ENCODE measurements at places on chromosomes 11 and 22.

DNA sequence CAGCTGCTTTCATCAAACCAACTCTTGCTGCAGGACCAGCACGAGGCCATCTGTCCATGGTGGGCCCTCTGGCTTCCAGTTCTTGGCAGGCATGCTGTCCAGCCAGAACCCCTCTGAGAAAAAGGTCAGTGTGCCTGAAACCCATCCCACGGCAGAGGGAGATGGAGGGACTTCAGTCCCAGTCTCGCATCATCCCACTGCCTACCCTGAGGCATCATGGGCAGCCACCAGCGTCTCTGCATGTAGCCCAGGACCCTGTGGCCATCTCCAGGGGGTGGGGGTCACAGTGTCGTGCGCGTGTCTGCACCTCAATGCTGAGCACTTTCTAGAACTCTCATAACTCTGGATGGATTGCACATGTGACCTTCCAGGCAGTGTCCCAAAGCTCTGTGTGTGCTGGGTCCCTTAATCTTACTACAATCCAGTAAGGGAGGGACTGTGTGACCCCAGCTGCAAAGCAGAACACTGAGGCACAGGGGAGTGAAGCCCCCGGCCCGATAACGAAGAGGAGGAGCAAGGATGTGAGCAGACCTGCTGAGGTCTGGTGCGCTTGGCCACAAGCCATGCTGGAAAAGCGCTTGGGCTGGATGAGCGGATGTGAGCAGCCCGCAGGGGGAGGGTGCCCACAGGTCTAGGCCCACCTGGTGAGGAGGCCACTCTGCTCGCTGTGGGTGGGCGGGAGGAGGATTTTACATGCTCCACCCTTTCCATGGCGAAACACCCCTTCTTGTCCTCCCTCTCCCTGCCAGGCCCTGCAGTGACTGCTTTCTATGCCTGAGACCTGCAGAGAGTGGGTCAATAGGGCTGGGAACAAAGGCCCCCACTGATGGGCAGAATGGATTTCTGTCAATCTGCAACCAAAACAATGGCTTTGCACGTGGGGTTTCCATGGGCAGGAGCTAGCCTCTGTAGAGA lies 1401.0 kb downstream of the BRD1 start:
- no peak for DNase-seq

GRCh38 chr22:42116848-42117424 lies 13.7 kb downstream of the CYP2D6 start:
- DNase-seq = no peak

DNA sequence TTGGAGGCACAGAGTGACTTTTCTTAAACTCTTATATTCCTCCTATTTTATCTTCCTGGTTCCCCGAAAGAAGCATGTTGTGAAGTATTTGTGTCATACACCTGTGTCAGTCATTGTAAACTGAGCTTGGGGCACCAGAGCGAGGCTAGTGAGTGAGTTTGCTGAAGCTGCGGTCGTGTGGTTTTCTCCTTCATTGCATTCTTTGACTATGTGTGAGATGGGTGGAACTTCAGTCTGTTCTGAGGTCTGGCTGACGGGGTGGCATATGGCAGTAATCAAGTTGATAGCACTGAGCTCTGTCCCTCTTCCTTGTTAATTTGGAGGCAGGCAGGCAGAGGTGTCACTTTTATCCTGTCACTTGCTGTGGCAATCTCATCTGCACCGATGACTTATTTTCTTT lies 4.2 kb downstream of the VPS26B start:
- DNase-seq = no peak

- DNase-seq = no peak
Observed at GRCh38 chr22:49951986-49952896, 8.3 kb upstream of the PIM3 start.

GRCh38 chr11:19946681-19947080 lies 213.6 kb downstream of the DBX1 start:
- DNase-seq = no peak

- DNase-seq = no peak
Observed at GRCh38 chr11:86442827-86443226, 68.1 kb downstream of the CCDC81 start.

DNA sequence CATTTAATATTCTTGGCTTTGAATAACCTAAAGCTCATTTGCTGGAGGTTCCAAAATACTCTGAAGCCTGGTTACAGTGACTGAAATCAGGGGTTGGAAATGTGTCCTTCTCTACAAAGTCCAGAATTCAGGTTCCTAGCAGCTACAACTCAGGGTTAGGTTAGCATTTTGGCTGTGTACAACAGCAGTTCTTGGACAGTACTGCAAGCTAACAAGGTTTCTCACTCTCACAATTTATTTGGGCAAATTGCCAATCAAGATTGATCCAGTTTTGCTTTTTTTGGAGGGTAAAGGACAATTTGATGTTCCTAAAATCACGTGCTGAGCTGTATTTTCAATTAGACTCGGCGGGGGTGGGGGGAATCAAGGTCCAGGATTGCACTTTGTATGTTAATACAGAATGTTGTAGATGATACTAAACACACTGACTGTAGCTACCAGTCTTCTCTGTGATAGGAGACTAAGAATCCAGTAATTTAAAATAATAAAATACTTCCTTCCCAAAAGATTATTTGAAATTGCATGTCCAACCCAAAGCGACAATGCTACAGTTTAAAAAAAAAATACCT lies 49.7 kb upstream of the RAPSN start:
- no peak for DNase-seq

- DNase-seq = no peak
Observed at GRCh38 chr11:106581399-106581798, 436.9 kb downstream of the GUCY1A2 start.

DNA sequence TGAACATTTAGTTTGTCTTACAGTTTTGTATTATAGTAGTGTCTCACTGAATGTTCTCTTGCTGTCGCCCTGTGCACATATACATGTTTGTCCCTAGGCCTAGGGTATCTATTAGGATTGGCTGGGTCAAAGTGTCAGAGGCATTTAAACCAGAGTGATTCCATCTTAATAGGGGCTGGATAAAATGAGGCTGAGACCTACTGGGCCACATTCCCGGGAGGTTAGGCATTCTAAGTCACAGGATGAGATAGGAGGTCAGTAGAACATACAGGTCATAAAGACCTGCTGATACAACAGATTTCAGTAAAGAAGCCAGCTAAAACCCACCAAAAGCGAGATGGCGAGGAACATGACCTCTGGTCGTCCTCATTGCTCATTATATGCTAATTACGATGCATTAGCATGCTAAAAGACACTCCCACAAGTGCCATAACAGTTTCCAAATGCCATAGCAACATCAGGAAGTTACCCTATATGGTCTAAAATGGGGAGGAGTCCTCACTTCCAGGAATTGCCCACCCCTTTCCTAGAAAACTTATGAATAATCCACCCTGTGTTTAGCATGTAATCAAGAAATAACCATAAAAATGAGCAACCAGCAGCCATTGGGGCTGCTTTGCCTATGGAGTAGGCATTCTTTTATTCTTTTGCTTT lies 82.6 kb downstream of the LDLRAD3 start:
- no peak for DNase-seq

DNA sequence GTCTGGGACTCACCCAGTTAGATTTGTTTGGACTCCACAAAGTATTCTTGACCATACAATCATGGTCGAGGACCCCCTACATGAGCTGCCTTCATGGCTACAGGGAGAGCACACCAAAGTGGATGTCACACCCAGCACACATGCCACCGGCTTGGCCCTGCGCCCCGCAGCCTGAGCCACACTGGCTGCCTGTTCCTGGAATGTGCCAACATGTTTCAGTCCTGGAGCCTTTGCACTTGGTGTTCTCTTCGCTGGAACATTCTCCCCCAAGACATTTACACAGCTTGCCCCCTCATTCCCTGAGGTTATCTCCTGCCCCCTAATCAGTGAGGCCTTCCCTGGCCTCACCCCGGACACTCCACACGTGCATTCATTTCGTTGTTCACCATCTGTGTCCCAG lies 46.0 kb downstream of the PPARA start:
- no peak for DNase-seq

GRCh38 chr11:70066628-70067027 lies 11.5 kb upstream of the ANO1 start:
- DNase-seq = no peak

DNA sequence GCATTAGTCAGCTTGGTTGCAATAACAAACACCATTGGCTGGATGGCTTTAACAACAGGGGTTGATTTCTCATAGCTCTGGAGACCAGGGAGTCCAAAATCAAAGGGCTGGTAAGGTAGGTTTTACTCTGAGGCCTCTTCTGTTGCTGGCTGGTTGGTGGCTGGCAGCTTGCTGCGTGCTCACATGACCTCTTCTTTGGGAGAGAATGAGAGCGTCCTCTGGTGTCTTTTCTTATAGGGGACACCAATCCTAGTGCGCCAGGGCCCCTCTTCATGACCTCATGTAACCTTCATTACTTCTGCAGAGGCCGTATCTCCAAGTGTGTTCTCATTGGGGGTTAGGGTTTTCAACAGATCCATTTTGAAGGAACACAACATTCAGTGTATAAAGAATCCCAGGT lies 1308.3 kb downstream of the TBC1D22A start:
- no peak for DNase-seq

DNA sequence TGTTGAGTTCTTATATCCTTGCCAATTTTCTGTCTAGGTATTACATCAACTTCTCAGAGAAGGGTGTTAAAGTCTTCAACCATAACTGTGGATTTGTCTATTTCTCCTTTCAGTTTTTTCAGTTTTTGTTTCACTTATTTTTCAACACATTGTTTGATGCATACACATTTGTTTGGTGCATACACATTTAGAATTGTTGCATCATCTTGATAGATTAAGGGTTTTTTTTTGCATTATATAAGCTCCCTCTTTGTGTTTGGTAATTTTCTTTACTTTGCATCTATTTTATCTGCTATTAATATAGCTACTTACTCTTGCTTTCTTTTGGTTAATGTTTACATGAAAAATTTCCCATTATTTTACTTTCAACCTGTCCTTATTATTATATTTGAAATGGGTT lies 20.8 kb upstream of the TRAF6 start:
- no peak for DNase-seq

DNA sequence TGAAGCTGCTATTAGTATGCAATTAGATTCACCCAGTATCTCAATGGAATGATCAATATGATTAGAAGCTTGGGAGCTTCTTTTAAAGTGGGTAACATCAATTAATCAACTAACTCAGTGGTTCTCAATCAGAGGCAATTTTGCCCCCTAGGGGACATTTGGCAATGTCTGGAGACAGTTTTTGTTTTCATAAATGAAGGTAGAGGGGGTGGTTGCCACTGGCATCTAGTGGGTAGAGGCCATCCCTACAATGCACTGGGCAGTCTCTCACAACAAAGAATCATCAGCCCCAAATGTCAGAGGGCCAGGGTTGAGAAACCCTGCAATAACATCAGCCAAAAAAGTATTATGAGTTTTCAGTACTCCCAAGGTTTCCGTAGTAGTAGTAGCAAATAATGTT lies 5.9 kb upstream of the AMOTL1 start:
- DNase-seq = no peak

DNA sequence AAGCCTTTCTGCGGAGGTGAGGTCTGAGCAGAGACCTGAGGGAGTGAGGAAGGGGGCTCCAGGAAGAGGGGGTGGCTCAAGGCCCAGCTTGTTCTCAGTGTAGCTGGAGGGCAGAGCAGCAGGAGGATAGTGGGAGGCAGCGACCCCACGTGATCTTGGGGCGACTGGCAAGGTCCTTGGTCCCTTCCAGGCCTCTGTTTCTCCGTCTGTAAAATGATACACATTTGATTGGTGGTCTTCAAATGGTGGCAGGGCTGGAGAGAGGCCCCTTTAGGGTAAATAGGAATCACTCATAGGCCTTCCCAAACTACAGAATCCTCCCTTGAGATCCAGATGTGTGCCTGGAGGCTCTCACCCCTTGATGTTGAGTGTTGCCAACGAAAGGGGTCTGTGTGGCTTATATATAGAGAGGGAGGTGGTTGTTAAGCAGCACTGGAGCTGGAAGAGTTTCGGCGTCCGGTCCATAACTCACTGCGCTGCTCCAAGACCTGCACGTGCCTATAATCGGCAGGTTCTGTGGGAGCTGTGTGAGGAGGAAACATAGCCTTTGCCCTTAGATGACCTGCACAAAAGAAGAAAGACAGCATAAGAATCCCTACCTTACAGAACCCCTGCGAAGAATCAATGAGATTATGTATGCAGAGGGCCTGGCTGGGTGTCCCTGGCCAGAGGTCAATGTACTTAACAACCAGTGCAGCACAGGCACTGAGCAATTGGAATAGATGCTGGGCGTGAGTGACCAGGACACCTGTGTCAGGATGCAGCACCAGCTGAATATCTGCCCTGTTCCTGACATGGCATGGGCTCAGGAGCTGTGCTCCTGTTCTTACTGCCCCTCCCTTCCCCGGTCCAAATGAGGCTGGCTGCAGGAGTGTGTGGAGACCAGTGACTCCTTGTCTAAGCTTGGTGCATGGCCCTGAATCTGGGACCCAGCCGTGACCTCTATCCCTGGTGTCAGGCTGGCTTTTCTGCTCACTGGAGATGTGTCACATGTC lies 28.7 kb downstream of the OTOG start:
- DNase-seq = no peak

DNA sequence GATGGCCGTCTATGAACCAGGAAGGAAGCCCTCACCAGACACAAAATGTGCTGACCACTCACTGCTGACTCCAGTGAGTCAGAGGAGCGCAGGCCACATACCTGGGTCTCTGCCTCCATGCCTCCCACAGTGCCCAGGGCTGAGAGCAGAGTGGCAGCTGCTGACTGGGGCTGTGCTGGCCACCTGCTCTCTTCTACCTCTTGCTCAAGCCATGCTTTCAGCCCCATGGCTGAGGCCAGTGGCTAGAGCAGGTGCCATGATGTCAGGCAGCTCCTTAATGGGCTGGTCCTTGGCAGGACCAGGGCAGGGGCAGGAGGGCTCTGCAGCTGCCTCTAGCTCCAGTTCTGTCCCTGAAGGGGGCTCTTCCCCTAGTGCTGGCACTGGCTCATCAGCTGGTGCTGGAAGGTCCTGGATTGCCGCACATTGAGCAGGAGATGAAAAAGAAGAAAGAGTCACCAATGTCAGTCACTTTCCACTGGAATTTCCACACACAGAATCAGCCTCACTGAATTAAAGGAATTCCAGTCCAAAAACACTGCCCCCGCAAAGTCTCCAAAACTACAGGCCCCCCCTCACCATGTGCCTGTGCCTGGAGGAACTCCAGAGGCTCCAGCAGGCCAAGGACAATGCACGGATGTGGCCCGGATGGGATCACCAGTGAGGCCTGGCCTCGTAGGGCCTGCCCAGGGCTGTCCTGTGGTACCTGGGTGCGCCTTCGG lies 86.4 kb downstream of the GGTLC2 start:
- no peak for DNase-seq

- DNase-seq = no peak
Observed at GRCh38 chr11:61923166-61924063, 6.0 kb upstream of the RAB3IL1 start.

DNA sequence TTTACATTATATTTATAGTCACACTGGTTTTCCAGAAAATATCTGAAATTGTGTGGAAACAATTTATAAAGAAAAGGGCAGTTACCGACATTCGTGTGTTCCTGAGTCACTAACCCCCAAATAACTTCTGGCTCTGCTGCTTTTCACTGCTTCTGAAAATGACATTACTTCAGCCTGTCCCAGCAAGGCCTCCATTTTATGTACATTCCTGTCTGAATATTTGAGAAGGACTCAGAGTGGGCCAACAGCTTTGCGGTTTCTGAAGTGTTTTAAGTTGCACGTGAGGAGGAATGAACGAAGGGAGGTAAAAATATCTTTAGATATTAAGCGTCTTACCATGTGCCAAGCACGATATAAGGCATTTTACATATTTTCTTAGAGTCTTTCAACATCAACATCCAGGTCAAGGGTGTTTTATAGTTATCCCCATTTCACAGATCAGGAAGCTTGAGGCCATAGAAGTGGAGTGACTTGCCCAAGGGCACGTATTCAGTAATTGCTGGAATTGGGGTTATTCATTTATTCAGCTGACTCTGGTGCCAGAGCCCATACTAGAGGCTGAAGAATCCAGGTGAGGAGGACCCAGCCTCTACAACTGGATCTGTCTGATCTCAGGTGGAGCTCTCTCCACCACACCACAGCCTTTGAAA lies 30.8 kb upstream of the WNT11 start:
- no peak for DNase-seq
